ENCODE measurements at places on chromosomes 3 and 15.

- DNase-seq = no peak
These were observed 382.5 kb downstream of the TBC1D5 start for GRCh38 chr3:17359911-17360310.

- DNase-seq = no peak
These were observed 80.4 kb downstream of the NEDD4 start for GRCh38 chr15:55912982-55913381.

- DNase-seq = no peak
These were observed 45.6 kb upstream of the TFRC start for GRCh38 chr3:196127308-196128040.

DNA sequence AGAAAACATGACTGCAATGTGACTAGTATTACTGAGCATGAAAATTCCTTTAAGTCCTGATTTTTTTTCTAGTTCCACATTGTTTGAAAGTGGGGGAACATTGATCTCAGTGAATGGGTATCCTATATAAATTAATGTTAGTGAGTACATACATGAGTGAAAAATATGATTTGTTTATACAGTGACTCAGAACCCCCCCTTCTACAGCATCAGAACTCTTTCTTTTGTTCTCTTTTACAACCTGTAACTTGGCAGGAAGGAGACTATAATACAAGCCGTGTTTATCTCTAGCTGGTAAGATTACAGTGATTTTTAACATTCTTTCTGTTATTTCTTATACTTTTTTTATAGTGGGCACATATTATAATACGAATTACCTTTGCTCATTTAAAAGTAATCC, 384.7 kb downstream of the PDCD6IP start:
- DNase-seq = no peak

GRCh38 chr15:91223863-91224262, 123.8 kb downstream of the SV2B start:
- no peak for DNase-seq

DNA sequence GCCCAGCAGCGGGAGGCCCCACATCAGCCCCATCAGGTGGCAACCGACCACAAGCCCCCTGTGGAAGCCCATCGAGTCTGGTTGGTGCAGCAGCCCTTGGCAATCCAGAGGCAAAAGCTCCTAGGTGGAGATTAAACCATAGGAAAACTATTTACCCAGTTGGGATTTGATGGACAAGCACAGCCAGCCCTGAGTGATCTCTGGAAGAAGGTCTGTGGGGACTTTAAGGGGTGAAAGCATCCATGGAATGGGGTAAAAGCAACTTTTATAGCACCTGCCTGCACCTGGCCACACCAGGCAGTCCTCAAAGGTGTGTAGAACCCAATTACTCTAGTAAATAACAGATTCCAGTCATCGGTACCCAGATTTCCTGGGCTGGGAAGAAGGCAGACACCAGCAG, 206.3 kb downstream of the IGSF11 start:
- no peak for DNase-seq

- DNase-seq = no peak
These were observed 29.9 kb downstream of the SPG11 start for GRCh38 chr15:44633603-44634002.

DNA sequence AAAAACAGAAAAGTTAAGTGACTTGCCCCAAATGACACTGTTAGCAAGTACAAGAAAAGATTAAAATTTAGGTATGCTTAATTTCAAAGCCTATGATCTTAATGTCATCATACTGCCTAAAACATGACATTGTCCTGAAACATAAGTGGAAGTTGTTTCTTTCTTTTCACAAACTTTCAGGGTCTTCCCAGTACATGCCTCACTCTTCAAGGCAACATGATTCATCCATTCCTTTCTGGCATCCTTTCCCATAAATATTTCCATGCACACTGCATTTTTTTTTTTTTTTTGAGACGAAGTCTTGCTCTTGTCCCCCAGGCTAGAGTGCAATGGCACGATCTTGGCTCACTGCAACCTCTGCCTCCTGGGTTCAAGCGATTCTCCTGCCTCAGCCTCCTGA, 42.5 kb upstream of the KPNA4 start:
- no peak for DNase-seq

- no peak for DNase-seq
These were observed 2.6 kb downstream of the CYP19A1 start for GRCh38 chr15:51335538-51336410.

DNA sequence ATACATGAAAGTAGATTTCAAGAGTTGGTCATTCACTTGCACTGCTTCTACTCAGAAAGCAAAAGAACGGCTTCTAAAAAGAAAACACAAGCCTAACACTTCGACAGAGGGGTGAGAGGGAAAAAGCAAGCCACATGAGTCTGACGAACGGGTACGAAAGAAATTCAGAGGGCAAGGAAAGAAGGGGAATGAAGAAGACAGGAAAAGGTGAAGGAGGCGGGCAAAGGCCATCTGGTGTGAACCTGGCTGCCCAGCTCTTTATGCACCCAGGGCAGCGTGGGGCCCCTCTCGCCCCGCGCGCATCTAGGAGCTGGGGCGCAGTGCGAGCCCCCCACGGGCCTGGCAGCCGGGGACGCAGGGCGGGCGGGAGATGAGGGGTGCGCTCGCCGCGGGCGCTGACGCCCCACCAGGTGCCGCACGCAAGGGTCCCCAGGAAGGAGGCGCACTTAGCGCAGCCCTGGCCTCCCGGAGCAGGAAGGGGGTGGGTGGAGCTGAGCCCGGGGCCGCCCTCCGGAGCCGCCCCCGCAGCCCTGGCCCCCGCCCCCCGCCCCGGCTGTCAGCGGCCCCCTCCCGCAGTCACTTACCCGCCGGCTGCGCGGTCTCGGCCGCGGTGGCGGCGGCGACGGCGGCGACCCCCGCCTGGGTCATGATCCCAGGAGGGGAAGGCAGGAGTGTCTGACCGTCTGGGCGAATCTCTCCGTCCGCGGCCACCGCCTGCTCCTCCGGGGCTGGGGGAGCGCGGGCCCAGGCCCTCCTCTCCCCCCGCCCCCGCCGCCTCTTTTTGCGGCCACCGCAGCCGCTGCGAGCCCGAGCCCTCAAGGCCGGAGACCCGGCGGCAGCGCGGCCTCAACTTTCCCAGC, at the start of gene USF3:
USF3 (minus strand) TSS at position 857 of the 860 bp plus-strand sequence. CDS start 21,764 bp downstream, outside the sequence.
- DNase-seq = peak; percentile 88

- no peak for DNase-seq
These were observed 57.6 kb downstream of the LRIG1 start for GRCh38 chr3:66443118-66443803.

GRCh38 chr3:13539292-13539638, 9.7 kb upstream of the FBLN2 start:
- no peak for DNase-seq

GRCh38 chr3:9916346-9916733, 558 bp upstream of the IL17RC start:
- no peak for DNase-seq

GRCh38 chr3:13235897-13236296, 162.7 kb upstream of the IQSEC1 start:
- DNase-seq = no peak

DNA sequence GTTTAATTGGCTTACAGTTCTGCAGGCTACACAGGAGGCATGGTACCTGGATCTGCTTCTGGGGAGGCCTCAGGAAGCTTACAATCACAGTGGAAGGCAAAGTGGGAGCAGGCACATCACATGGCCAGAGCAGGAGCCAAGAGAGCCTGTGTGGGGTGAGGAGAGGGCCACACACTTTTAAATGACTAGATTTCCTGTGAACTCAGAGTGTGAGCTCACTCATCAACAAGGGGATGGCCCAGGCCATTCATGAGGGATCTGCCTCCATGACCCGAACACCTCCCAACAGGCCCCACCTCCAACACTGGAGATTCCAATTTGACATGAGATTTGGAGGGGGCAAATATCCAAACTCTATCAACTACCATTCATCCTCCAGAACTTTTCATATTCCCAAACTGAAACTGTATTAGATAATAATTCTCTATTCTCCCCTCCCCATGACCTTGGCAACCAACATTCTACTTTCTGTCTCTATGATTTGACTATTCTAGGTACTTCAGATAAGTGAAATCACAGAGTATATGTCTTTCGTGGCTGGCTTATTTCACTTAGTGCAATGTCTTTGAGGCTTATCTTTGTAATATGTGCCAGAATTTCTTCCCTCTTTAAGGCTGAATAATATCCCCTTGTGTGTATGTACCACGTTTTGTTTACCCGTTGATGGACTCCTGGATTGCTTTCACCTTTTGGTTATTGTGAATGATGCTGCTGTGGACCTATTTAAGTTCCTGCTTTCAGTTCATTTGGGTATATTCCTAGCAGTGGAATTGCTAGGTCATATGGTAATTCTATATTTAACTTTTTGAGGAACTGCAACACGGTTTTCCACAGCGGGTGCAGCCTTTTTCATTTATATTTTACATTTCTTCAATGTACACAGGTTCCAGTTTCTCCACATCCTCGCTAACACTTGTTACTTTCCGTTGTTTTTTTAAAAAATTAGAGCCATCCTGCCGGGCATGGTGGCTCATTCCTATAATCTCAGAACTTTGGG, 43.8 kb downstream of the TKT start:
- no peak for DNase-seq

GRCh38 chr3:157333551-157333991, 103.1 kb upstream of the PTX3 start:
- no peak for DNase-seq

DNA sequence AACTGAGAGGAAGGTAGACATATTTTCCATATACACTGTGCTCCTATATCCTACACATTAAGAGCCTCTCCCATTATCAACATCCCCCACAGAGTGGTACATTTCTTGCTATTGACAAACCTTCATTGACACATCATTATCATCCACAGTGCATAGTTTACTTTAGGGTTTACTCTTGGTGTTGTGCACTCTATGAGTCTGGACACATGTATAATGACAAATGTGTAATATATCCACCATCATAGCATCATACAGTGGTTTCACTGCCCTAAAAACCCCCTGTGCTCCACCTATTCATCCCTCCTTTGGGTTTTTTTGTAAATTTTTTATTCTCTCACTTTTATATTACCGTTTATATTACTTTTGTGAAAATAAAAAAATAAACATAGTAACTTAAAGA, 22.2 kb upstream of the CLDN18 start:
- no peak for DNase-seq

DNA sequence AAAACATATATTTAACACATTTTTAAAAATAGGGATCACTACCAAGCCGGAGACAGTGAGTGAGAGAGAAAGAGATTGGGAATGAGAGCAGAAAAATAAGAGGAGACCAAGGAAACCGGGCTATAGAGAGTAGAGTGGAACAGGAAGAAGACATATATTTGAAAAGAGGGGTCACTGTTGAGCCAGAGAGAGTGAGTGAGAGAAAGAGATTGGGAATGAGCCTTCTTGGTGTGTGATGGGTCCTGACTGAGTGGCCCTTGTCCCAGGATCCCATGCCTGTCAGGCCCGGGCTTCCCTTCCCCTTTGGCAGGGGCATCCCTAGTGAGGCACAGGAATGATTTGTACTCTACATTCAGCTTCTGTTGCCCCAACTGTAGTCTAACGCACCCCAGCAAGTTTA, 646.6 kb downstream of the NTRK3 start:
- no peak for DNase-seq

- no peak for DNase-seq
These were observed 37.5 kb downstream of the MAP2K5 start for GRCh38 chr15:67579967-67580366.

DNA sequence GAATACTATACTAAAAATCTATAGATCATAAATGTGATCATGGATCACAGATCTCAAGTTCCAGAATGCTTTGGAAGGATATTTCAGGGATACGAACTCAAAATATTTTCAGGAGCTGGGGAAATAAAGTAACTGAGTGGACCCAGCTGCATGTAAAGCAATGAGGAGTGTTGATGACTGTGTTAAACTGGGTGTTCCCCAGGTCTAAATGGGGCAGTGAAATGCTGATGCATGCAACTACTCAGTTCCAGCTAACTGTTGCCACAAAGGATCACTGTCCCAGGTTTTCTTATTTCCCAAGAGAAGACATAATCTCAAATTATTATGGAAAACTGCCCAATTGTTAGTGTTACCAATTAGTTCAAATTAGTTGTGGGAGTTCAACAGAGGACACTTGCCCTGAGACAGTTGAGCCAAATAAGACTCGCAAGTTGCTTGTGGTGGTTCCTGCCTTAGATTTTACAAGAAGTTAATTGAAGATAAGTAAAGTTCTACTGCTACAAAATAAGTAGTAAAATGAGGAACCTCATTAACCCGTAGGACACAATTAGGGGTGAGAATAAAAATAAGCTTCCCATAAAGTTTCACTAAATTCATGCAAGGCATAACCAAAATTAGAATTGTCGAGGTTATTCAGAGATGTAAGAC, 66.3 kb upstream of the IL12A start:
- DNase-seq = no peak

DNA sequence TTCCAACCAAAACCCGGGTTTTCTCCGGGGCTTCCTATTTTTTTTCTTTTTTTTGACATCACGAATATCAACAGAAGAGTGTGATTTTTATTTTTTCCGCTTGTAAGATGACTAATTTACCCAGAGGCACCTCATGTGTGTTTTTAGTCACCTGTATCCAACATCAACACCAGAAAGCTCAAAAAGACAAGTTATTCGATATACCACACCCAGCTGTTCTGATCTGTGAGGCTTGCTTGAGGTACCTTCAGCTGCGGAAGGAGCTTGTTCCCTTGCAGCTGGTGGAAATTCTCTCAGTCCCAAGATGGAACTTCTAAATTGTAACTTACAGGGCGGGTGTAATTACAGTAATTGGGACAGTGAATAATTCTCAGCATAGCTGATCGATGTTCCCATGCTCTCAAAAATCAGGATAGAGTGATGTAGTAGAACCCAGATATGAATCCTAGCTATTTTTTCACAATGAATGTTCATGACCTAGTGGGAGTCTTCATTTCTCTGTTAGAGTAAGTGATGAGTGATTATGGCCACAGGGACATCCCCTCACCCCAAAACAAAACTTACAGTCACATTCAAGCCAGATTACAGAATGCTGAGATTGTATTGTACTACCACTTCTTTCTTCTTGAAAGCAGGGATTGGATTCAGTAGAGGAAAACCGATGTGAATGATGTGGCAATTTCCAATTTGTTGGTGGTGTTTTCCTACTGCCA, 232.1 kb downstream of the AGBL1 start:
- DNase-seq = no peak

- no peak for DNase-seq
These were observed 196.8 kb upstream of the MBNL1 start for GRCh38 chr3:152071924-152072323.

DNA sequence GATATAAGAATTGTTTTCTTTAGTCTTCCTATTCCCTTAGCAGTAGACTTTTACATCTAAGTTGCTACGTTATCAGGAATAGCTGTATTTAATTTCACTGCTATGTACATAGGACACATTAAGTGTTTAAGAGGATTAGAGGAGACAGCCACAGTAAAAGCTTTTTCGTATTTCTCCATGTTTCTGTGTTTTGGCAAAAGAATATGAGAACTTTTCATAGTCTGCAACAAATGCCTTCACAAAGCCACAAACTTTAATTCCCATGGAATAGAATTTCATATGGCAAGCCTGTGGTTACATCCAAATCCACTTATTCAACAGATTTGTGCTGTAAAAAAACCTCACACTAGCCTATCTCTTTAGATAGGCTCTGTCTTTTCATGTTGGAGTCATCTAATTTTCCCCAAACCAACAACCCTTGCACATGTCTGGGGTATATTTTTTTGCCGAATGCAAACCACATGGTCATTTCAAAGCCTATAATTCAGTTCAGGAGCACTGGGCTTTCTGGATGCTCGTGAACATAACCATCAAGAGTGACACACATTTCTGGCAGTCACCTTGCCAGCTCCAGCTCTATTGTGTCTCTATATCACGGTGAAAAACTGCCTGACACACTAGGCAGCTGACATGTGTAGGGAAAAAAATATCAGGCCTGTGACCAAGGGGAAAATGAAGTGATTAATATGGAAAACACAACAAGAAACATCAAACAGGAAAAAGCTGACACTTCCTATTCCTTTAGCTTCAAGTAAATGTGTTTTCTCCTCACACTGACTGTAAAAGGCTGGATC, 19.2 kb downstream of the PLD1 start:
- no peak for DNase-seq
